ENCODE measurements at places on chromosomes 16 and 17.

DNA sequence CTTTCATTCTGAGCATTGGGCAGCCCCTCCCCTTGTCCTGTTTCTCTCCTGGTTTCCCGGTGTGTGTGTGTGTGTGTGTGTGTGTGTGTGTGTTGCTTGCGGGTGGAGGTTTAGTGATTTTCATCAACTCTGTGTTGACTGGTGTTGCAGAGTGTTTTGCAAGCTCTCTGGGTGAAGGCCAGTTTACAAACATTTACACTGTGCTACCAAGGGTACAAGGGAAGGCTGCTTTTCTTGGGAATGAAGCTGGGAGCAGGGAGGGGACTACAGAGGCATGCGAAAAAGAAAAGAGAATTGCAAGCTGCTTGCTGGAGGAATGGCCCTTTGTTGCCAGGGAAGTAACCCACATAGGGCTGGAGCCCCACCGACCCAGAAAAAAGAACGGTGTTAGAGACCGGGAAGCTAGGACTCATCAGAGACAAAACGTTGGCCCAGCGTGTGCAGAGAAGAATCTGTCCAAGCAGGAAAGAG, 29.6 kb downstream of the HS3ST3B1 start:
- no peak for DNase-seq

DNA sequence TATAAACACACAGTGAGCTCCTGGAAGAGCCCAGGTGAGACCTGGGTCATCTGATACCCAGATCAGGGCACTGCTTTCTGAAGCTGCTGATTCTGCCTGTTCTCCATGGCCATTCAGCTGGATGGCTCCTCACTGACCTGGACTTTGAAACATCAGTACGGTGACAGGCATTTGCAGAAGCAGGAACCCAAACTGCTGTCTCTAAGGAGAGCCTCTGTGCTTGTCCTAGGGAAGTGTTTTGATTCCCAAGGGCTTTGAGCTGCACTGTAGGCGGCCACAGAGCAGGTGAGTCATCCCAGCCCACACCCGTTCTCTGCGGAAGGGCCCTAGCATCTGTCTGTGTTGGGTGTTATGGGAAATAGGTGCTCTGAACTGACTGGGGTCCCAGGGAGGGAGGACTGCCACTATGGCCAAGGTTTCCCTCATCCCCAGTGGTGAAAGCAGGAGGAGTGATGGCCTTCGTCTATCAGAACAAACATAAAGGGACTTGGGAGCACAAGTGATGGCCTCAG, 60.7 kb upstream of the ADCY9 start:
- DNase-seq = no peak

GRCh38 chr17:39261286-39261685, 35.5 kb upstream of the STAC2 start:
- no peak for DNase-seq

DNA sequence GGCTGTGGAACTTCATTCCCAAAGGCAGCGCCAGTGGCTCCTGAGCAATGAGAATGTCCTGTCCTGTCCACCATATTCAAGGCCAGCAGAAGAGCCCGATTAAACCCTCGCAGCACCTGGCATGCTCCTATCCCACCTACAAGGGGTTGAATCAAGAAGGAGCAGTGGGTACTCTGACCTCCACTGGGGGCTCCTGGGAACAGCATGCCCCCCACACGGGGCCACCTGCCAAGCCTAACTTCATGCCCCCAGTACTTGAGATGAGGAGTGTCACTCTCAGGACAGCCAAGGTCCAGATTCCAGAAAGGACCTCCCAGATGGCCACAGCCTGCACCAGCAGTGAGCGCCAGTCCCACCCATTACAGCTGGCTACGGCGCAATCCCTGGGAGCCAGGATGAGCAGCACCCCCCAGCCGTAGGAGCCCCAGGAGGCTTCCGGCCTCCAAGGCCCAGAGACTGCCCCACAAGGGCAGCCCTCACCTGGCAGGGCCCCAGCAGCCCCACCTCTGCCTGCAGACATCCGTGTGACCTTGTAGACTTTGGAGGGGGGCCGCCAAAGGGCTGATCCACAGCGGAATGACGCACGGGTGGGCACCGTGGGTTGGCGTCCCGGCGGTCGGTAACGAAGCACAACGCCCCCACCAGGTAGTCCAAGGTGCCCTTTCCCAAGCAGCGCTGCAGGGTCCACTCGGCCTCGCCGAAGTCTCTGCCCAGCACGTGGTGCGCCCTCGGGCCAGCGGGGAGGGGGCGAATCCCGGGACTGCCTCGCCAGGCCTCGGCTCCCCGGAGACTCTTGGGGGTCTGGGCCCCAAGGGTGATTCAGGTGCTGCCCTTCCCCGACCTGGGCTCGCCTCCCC, 1.0 kb upstream of the MPDU1 start:
- no peak for DNase-seq

GRCh38 chr17:71995590-71995989, 125.2 kb upstream of the SOX9 start:
- DNase-seq = no peak

DNA sequence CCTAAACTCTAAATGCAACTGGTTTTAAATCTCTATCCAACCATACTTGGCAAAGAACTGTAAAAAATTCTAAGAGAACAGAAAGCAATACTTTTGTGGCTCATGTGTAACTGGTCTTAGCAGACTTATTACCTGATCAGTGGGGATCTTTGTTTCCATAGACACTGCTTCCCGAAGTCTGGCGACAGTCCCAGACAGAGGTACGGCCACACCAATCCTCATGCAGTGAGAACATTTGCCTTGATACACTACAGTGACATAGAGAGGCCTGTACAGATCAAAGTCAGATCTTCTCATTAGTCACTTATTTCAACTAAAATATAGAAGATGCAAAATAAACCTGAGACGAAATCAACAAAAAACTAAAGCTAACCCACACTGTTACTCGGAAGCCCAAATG, 43.9 kb downstream of the USP31 start:
- DNase-seq = no peak

DNA sequence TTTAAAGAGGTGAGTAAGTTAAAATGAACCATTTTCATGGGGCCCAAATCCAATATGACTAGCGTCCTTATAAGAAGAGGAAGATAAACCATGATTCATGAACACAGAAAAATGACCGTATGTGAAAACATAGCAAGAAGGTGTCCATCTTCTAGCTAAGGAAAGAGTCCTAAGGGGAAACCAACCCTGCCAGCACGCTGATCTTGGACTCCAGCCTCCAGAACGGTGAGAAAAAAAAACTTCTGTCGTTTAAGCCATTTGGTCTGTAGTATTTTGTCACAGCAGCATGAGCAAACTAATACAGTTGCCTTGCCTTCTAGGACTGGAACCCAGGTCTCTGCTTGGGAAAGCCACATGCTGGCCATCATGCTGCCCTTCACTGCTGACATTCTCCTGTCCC, 4.2 kb upstream of the TMEM132E start:
- DNase-seq = no peak

DNA sequence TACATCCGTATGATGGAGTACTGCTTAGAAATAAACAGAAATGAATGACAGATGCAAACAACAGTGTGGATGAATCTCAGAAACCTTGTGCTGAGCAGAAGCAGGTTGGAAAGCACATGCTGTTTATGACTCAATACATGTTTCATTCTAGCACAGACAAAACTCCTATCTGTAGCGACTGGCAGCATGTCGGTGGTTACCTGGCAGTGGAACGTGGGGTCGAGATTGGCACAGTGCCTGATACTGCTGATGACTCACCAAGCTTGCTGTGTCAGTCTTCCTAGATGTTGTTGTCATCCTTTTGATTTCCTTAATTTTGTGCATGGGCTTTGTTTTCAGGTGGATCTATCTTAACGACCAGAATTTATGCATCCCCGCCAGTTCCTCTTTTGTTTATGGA, 62.1 kb downstream of the GAN start:
- DNase-seq = no peak

DNA sequence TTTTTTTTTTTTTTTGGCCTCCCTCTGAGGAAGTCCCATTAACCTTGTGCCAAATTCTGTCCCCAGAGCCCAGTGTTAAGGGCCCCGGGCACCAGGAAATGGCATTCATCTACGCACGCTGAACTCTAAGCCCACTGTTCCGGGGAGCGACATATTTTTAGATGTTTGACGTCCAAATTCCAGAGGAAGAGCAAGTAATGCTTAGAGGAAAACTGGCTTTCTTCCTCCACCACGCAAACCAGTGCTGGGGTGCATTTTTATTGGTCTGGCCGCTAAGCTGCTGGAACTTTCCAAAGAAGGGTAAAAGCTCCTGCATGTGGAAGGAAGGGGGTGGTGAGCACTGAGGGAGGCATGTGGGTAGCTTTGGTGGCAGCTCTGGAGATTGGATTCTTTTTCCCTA, 8.3 kb downstream of the WFDC1 start:
- no peak for DNase-seq

DNA sequence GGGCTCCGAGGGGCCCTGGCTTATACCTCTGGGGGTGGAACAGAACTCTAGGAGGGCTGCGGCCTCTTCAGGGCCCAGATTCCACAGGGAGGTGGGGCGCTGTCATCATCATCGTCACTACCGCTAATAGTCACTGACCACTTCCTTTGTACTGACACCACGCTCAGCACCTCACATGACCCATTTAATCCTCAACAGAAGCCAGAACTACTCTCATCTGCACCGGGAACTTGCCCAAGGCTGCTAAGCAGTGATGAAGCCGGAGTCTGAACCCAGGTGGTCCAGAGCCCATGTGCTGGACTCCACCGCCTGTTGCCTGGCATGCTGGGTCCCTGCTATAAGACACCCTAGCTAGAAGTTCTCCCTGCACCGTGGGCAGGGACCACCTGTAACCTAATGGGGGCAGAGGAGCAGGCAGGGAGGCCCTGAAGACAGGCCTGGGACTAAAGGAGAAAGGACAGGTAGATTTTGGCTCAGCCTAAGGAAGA, 12.0 kb downstream of the UNC13D start:
- DNase-seq = no peak

- no peak for DNase-seq
Observed at GRCh38 chr17:50060951-50061712, 5.2 kb downstream of the ITGA3 start.

DNA sequence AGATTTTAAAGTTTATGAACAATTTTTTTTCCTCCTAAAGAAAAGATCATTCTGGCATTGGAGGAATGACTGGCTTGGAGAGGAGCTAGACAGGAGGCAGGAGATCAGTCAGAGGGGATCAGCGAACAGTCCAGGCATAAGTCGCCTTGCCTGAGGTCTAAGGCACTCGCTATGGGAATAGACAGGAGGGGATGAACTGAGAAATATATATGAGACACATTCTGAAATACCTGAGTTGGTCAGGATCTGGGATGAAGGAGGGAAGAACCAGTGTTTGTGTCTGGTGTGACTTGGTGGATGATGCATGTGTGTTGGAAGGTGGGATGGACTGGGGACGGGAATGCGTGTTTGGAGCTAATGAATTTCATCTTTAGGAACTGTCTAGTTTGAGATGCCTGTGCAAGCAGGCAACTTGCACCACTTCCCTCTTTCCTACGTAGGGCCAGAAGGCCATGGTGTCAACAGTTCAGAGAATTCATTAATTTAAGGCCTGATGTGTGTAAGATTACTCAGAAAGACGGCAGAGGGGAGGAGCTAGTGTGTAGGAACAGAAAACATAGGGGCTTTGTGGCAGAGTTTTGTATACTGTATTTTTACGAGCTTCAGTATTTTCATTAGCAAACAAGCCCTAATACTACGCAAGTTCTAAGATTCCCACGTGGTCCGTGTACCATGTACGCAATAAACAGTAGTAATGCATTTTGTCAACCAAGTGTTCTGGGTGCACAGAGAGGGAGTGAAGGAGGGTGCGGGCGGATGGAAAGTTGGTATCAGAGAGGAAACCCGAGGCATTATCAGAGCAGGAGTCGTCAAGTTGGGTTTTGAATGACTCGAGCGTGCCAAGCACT, 825 bp downstream of the HEATR6 start:
- DNase-seq = peak; percentile 63

DNA sequence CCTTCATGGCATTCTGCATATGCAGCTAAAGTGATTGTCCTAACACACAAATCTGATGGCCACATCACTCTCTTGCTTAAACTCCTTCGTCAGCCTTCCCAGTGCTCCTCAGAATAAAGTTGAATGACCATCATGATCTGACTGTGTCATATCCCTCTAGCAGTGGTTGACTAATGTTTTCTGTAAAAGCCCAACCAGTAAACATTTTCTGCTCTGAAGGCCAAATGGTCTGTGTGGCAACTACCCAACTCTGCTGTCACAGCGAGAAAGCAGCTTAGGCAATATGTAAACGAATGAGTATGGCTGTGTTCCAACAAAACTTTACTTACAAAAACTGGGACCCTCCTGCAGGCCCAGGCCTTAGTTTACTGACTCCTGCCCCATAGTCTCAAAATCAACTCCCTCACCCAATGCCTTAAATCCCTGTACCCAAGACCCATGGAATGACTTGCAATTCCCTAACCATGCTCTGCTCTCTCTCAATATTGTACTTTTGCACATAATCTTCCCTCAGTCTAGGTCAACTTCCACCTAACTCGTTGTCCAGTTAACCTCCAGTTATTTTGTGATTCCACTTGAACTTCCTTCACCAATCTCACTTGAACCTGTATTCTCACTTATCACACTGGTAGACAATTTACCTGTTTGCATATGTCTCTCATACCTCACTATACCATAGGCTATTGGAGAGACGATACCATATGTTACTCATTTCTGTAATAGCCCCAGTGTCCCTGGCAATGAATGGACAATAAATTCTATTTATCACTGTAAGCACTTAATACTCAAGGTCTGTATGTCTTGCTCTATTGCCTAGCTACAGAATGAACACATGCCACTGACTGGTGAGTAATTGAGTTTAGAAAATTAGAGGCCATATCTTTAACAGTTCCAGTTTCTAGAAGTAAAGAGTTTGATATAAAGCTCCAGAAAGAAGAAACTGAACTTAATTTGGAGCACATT, 29.1 kb downstream of the TMEM100 start:
- DNase-seq = peak; percentile 5

DNA sequence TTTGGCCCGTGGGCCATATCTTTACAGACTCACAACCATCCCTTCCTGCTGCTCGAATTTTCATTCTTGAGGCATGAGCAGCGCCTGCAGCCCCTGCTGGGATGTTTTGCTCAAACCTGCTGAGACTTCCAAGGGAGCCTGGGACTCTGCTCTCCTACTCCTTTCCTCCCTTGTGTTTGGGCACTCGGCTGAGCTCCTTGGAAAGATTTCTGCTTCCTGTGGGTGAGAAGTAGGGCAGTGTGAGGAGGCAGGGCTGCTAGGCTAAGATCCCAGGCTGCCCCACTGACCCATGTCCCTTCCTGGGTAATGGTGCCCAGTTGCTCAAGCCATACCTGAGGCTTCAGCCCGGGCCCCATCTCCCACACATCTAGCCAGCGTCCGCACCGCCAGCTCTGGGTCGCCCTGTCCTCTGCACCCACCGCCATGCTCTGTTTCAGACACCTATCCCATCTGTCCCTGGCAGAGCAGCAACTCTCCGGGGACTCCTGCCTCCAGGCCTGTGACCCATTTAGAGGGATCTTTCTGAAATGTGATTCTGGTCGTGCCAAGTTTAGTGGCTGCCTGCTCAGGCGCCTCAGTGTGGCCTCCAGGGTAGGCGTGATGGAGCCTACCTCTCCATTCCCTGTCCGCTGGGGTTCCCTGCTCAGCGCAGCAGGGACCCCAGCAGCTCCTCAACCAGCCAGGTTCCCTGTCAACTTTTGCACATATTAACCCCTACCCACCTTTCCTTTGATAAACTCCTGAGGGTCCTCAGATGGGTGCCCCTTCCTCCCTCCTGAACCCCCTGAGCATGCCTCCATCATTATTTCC, 190.1 kb downstream of the CCDC182 start:
- no peak for DNase-seq
